ENCODE measurements at places on chromosomes 13 and 19.

- DNase-seq: no peak
Measured at GRCh38 chr19:48554385-48555091, 2.6 kb downstream of the SULT2B1 start.

DNA sequence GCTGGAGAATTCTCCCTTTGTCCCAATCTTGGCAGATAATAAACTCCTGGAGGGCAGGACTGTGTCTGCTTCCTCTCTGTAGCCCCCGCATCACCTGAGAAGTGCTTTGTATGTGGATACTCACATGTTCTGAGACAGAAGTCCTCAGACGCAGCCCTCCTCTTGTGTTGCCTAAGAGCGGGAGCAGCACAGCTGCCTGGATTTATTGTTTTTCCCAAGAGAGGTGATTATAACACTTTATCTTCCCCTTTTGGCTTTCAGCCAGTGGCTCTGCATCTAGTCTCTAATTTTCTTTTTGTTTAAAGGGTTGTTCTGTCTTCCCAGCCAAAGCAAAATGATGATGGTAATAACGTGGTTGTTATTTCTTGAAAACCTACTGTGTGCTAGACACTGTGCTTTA, 36.1 kb downstream of the OLFM4 start:
- DNase-seq: no peak

GRCh38 chr13:102234618-102235017, 167.2 kb downstream of the FGF14 start:
- no peak for DNase-seq

GRCh38 chr13:91719033-91719432, 320.6 kb downstream of the GPC5 start:
- DNase-seq: no peak

DNA sequence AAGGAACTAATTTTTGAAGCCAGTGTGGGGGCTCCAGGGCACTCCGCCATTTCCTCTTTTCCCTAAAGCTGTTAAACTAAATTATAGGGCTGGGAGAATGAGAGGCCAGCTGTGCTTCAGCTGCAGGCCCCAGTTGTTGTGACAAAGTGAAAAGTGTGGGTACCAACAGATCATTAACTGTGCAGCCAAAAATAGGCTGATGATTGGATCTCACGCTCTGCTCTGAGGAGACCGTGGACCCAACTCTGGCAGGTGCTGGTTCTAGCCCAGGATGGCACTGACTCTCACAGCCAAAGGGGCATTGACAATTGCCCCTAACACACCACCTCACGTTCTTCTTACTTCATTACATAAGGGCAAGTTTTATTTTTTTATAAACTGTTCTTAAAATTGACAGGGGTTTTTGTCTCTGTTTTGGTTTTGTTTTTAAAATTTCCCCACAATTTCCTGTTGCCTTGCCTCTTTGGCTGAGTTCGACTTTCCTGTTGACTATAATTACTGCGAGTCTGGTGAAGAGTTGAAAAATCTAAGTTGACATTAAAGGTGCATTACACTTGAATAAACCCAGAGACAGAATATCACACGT, 391.0 kb downstream of the FGF9 start:
- DNase-seq: no peak

All from inflammatory macrophage treated with lipopolysaccharide for 4 hours (primary cell).